ENCODE measurements at places on chromosomes 2 and 18.

GRCh38 chr2:238601433-238602222 is 174.9 kb downstream of the ASB1 start:
- no peak for DNase-seq

DNA sequence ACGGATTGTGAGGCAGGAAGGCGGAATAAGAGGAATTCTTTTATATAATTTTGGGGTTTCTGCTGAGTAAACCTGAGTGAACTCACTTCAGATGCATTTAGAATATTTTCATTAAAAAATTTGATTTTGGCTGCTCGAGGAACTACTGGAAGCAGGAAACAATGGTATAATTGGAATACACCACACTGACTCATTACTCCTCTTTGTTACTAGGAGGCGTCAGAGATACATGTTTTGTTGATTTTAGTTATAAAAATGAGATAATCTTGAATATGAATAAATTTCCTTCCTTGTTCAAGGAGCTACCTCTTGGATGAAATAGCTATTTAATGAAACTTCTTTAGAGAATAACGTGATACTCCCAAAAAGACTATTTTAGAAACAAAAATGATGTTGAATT is 97.4 kb downstream of the ANKRD36 start:
- no peak for DNase-seq

GRCh38 chr2:52861596-52861995 is 906.0 kb upstream of the CHAC2 start:
- DNase-seq = no peak

DNA sequence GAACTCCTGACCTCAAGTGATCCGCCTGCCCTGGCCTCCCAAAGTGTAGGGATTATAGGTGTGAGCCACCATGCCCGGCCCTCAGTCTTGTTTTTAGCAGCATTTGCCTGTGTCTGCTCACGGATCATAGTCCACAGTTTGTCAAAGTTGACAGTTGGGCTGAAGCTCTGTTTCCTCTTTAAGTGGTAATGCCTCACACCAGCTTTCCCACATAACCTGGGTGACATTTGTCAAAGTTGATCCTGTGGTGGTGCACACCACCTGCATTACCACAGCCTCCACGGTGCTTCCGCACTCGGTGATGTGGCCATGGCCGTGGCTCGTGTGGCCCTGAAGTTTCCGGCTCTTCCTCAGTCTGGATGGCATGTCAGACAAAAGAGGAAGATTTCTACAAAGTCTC is 27.1 kb downstream of the RAB31 start:
- no peak for DNase-seq

DNA sequence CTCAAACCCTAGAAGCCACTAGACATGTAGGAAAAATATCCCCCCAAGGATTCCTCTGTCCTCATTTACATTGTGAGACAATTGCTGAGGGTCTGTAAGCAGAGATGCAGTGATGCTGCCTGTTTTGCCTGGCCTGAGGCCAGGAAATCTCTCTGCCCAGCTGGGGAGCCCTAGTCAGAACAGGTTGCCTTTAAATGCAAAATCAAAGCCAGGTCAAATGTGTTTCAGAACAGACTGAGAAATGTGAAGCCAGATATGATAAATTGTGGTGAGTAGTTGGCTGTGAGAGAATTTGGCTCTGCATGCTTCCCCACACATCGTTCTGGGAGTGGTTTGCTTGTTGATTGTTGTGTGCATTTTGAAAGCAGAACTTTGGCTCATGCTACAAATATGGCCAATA is 38.4 kb upstream of the NXPH2 start:
- no peak for DNase-seq

- DNase-seq = no peak
These were observed 239.8 kb downstream of the HAUS1 start for GRCh38 chr18:46343931-46344372.

DNA sequence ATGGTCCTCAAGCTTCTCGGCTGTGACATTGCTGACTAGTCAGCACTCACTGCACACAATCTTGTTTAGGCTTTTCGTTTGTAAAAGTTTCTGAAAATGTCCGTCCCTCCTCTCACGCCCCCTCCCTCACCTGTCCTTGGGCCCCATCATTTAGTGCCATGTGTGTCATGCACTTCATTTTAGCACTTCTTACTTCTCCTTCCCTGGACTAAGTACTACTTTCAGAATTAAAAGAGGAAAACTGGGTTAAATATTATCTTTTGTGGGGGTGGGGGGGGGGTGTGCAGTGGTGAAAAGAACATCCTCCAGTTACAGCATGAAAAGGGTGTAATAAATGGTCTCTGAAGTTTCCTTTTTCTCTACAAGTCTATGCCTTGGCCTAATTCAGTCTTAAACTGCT is 182.0 kb upstream of the SP5 start:
- no peak for DNase-seq

DNA sequence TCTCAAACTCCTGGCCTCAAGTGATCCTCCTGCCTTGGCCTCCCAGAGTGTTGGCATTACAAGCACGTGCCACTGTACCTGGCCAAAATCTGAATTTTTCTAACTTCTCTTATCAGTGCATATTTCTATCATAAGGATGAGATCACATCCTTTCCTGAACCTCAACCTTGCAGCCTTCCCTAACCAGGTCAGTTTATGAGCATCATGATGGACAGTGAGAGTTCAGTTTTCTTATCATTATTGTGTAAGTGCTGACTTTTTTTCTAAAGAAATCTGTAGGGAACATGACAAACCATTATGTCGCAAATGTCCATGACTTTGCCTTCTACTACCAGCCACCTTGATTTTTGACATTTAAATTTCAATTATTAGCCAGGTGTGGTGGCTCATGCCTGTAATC is 31.5 kb downstream of the MRPL33 start:
- DNase-seq = no peak

- no peak for DNase-seq
These were observed 32.0 kb downstream of the RAB31 start for GRCh38 chr18:9740071-9740470.

DNA sequence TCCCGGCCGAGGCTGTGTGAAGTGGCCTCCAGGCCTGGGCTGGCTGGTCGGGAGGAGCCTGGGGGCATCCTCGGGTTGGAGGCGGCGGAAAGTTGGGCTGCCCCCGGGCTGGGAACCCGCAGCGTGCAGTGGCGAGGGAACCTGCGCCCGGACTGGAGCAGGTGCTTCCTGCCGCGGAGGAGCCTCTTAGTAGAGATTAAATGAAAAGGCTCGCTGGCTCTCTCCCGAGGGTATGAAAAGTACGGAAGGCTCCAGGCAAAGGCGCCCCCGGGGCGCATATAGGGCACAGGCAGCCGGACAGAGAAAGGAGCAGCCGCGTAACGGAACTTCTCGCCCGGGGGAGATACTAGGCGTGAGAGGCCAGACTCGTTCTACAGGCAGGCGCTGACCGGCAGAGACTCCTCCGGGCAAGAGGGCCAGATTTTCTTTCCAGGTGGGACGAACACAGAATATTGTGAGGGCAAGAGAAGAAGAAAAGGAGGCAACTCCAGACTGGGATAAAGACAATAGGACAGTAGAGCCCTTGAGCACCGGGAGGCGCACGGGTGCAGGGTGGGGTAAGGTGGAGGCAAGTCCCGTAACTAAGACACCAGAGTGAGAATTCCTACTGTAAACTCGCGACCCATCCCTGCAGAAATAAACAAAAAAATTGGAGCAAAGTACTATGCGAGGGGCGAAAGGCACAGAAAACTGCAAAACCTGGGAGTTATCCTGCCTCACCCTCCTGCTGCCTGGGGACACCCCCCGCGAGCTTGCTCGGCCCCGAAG is 816 bp downstream of the CDH2 start:
- no peak for DNase-seq

GRCh38 chr2:70496819-70497218 is 56.8 kb downstream of the TGFA start:
- DNase-seq = no peak
